ENCODE measurements at places on chromosomes 2 and 18.

DNA sequence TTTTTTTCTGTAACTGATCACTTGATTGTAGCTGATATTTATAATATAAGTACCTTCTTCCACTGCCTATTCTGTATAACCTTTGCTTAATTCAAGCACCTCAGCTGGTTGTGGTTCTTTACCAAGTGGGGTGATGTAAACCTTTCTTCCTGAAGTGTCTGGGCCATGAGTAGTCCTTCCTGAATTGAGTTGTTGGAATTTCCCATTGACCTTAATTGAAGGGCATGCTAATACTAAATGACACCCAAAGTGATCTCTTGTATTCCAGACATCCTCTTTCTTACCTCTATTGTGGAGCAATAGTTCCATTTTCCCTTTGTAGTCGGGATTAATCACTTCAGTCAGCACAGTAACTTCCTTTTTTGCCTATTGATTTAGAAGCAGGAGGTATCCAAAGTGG lies 1496.8 kb upstream of the CELF4 start:
- no peak for DNase-seq

DNA sequence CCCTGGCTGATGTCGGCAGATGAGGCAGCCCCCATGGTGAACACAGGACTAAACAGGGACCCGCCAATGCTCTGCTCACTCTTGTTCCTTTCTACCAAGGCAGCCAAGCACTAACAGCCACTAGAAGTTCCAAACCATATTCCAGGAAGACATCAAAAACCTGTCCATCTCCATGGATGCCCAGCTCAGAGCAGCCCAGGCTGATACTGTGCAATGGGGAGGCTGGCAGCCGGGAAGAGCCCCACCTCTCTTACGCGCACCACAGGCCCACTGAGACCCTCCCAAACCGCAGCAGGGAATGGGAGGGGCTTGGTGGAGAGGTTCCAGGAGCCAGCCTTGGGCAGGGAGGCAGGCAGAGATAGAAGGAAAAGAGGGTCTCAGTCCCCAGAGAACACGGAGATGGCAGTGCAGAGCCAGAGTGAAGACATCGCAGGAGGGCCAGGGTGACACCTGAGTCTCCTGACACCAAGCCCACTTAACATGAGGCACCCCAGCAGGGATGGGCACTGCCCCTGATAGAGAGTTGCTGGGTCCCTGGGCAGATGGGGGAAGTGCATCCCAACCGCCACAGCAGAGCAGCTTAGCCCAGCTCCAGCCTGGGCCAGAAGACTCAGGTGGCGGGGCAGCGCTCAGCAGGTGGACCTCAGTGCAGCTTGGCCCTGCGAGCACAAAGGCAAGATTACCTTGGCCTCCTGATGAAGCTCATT lies 3.4 kb downstream of the HS6ST1 start:
- DNase-seq, result no peak

GRCh38 chr18:68861365-68861764 lies 63.5 kb downstream of the CCDC102B start:
- DNase-seq, result no peak

DNA sequence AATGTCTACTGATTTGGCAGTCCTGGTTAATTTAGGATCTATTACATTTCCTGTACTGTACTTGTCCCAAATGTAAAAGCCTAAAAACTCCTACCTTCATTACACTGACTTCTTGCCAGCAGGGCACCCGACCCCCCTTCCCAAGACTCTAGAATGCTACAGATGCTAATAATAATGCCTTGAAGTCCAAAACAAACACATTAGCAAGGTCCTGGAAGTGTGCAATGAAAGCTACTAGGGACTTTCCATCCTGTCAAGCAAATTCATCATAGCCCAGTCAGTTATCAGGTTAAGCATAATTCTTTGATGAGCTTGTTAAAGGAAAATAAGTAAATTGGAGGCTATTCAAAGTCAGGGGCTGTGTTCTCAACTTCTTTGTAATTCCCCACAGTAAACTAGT lies 115.3 kb upstream of the RBBP8 start:
- no peak for DNase-seq

GRCh38 chr2:2691419-2691818 lies 360.3 kb upstream of the MYT1L start:
- no peak for DNase-seq
